ENCODE measurements at places on chromosomes 6 and 20.

DNA sequence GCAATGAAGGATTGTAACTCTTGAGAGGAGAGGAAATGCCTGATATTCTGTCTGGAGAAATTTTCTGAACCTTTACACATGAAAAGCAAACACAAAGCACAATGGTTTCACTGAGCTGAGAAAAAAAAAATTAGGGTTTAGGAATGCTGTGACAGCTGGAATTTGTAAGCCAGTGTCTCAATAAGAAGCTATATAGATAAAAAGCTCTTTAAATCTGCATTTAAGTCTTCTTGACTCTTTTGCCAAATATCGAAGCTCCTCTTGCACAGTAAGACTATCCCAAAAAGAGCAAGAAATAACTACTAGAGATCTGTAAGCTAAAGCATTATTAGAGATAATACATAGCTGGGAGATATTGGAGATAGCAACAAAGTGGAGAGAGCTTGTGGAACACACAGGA, 1334.0 kb upstream of the CITED2 start:
- DNase-seq = no peak

GRCh38 chr6:91796603-91797002, 1209.7 kb upstream of the MAP3K7 start:
- no peak for DNase-seq

- no peak for DNase-seq
These were observed 40.0 kb downstream of the SF3B5 start for GRCh38 chr6:144055121-144055931.

- no peak for DNase-seq
These were observed 398.3 kb downstream of the LAMA2 start for GRCh38 chr6:129281168-129281796.

DNA sequence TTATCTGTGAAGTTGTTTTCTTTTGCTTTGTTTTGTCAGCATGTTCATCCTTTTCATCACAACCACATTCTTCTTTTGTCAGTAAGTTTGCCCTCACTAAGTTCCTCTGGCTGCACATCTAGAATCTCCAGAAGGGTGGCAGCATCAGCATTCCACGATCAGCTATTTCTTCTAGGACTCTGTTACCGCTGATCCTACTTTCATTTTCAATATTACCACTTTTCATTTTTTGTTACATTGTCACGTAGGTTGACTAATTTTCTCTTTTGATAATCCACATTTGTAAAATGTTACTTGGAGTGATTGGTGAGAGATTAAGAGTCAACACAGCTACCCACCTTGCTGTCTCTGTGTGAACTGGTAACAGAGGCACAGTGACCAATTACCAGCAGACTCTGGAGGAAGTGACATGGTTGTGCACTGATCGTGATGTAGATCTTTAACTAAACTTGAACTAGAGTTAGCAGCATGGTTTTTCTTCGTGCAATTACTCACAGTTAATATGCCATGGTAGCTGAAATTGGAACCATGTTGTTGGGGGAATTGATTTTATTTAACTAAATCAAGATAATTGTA, 307.9 kb upstream of the SLC35B3 start:
- DNase-seq = no peak

- no peak for DNase-seq
These were observed 198.1 kb upstream of the NRSN1 start for GRCh38 chr6:23927935-23928334.

GRCh38 chr6:12383448-12383847, 93.3 kb downstream of the EDN1 start:
- no peak for DNase-seq

- DNase-seq = no peak
These were observed 261.4 kb upstream of the IRAK1BP1 start for GRCh38 chr6:78605909-78606446.

- no peak for DNase-seq
These were observed 3.0 kb downstream of the RGS19 start for GRCh38 chr20:64076061-64076997.

DNA sequence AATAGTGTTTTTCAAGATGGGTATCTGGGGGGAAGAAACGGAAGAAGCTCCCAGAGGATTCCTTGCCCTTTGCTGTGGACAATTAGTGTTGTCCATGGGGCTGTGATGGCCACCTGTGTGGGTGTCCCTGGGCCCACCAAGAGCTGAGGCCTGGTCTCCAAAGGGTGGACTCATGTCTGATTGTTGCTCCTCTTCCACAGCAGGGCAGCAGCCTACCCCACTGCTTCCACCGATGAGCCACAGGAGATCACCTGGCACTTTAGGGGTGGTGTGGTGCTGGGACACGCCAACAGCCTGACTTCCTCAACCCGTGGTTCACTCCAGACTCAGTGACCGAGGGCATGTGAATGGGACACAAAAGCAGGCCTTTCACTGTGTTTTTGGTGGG, 25.1 kb downstream of the PRPH2 start:
- no peak for DNase-seq

DNA sequence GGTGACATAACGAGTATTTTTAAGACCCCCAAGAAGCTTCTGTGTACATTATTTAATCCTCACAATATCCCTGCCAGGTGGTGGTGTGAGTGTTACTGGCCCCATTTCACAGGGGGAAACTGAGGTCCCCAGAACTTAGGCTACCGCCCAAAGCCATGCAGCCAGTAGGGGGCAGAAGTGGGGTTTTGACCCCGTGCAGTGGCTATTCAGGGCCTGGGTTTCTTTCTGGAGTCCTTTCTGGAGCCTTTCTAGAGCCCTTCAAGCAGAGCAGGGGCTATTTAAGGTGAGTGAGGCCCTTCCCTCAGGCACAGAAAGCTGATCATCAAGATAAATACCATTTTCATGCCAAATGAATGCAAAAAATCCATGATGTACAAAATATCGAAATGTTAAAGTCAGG, 59.0 kb downstream of the CTCFL start:
- no peak for DNase-seq

- DNase-seq = no peak
These were observed 120.5 kb downstream of the RFX6 start for GRCh38 chr6:116997496-116997895.

DNA sequence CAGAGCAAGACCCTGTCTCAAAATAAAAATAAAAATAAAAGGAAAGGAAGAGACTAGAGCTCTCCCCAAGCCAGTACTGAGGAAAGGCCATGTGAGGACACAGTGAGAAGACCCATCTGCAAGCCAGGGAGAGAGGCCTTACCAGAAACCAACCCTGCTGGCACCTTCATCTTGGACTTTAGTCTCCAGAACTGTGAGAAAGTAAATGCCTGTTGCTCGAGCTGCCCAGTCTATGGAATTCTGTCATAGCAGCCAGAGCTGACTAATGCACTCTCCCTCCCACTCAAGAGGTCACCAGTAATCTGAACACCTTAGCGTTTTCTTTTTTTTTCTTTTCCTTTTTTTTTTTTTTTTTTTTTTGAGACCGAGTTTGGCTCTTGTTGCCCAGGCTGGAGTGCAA, 7.3 kb upstream of the PRPH2 start:
- DNase-seq = no peak

DNA sequence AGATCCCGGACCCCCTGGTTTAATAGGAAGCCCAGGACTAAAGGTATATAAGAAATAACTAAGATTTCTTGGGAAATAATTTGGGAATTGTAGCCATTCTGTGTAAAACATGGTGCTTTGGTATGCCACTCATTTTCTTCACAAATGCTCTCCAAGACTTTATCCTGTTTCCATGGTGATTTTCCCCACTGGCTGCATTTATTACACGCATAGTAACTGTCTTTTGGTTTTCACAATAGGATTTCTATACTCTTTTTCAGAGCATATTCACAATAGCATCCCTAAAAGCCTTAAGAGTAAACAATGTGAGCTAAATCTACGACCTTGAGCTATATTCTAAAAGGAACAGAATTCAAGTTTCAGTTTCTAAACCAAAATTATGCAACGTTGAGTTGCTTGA, 160.8 kb downstream of the COL9A1 start:
- no peak for DNase-seq

DNA sequence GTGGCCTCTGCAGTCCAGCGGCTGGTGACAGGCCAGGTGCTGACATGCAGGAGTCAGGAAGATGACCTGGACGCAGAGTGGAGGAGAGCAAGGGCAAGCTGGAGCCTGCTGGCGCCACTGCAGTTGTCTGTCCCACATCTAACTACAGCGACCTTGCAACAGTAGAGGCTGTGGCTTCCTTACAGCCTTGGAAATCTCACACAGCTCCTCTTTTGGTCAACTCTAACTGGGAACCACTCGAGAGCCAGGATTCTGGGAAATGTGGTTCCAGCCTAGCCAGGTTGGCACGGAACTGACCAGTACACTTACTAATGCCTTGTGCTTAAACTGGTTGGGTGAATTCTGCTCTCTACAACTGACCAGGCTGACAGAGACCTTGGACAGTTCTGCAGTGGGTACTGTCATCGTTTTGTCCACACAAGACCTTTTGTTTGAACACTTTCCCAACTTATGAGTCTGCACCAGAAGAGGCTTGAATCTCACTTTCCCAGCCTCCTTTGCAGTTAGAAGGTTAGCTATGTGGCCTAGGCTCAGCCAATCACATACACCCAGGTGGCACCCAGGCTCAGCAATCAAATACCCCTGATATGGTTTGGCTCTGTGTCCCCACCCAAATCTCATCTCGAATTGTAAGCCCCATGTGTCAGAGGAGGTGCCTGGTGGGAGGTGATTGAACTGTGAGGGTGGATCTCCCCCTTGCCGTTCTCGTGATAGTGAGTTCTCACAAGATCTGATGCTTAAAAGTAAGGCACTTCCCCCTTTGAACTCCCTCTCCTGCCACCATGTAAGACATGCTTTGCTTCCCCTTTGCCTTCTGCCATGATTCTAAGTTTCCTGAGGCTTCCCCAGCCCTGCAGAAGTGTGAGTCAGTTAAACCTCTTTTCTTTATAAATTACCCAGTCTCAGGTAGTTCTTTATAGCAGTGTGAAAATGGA, 153.5 kb downstream of the ZMYND8 start:
- DNase-seq = no peak

GRCh38 chr6:167049275-167049674, 50.1 kb downstream of the CEP43 start:
- DNase-seq = no peak

DNA sequence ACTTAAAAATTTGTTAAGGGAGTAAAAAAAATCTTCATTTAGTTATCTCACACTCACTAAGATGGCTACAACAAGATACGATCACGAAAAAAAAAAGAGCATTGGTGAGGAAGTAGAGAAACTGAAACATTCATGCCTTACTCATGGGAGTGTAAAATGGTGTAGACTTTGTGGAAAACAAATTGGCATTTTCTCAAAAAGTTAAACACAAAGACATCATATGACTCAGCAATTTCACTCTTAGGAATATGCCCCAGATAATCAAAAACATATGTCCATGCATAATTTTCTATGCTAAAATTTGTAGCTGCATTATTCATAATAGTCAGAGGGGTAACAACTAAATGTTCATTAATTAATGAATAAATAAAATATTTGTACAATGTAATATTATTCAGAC, 120.9 kb upstream of the IRAK1BP1 start:
- DNase-seq = no peak

- no peak for DNase-seq
These were observed 625.7 kb downstream of the TFAP2A start for GRCh38 chr6:9789201-9789600.

- no peak for DNase-seq
These were observed 703.5 kb downstream of the TFAP2A start for GRCh38 chr6:9711365-9711764.

DNA sequence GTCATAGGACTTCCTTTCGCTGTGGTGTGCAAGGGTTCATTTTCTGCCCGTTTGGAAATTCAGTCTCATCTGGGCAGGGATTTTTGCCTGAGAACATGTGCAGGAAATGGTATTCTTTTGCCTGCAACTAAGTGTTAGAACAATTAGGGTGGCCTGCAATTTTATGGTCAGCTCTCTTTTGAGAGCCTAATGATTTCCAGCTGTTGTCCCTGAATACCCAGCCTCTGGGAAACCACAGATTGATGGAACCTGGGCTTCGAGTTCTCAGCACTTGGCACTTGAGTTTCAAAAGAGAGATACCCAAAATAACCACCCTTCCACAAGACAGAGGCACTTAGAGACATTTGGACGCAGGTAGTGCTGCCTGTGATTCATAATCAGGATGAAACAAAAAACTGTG, 217.2 kb upstream of the FOXA2 start:
- no peak for DNase-seq

DNA sequence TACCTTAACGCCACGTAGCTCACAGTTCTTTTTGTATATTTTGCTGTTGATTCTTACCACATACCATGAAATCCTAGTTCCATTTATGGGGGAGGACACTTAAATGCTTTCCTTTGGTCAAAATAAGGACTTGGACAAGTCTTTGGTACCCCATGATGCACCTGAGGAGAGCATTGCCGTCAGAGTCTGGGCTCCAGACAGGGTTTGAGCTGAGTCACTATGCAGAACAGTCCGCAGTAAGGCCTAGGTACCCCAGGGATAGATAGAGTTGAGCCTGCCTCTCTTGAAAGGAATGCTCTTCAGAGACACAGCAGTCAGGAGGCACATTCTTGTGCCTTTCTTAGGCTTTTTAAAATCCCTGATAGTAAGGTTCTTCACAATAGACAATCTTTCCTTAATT, 6.0 kb downstream of the PARD6B start:
- no peak for DNase-seq

GRCh38 chr6:153328194-153328593, 197.1 kb upstream of the RGS17 start:
- no peak for DNase-seq

DNA sequence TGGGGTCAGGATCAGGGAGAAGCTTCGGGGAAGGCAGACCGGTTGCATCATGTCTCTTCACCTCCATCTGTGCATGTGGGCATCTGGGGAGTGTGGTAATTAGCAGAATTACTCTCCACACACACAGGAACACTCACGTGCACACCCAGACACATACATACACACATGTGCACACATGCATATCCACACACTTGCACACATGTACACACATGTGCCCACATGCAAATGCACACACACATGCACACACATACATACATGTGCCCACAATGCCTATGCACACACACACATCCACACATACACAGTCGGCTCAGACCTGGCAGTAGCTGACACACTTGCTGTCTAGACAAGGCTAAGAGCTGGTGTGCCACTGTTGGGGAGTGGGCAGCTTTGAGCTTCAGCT, 212.3 kb upstream of the PMEPA1 start:
- DNase-seq = no peak

- no peak for DNase-seq
These were observed 48.7 kb downstream of the DNAAF9 start for GRCh38 chr20:3358676-3359340.

DNA sequence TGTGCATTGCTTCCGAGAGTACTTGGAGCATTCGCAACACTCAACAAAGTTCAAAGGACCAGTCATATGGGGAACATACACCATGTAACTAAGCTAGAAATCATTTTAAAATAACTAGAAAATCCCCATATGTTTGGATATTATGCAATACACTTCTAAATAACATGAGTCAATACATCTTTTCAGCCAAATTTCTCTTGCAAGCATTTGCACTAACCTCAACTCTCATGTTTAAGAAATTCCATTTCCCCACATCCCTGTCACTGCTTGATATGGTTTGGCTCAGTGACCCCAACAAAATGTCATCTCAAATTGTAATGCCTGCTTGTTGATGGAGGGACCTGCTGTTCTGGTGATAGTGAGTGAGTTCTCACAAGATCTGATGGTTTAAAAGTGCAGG, 85.7 kb upstream of the CST7 start:
- DNase-seq = no peak
